ENCODE measurements at places on chromosomes 3 and 15. TPM values are rescaled to one million over a fixed set of nuclear protein-coding genes. Genes with fewer than 3 reads are reported as not detected.

Gene CLSTN2
- 0.05 TPM for total RNA-seq

Gene GOLGA8G
- not detected for total RNA-seq

Gene AHSG
- total RNA-seq = not detected

Gene HTR3E
- total RNA-seq = not detected

Gene VEPH1
- total RNA-seq = not detected

Gene SPINK8
- not detected for total RNA-seq

Gene MESP2
- 0.62 TPM for total RNA-seq

Gene EPHB3
- 0.23 TPM for total RNA-seq

All from A549 treated with RU486 at 1 μM for 4 hours (cell line).